Stomach (tissue), 19 donors: ENCODE measurements at places on chromosomes 11 and 22. TPM values are rescaled to one million over a fixed set of nuclear protein-coding genes. Genes with fewer than 3 reads are reported as not detected.

DNA sequence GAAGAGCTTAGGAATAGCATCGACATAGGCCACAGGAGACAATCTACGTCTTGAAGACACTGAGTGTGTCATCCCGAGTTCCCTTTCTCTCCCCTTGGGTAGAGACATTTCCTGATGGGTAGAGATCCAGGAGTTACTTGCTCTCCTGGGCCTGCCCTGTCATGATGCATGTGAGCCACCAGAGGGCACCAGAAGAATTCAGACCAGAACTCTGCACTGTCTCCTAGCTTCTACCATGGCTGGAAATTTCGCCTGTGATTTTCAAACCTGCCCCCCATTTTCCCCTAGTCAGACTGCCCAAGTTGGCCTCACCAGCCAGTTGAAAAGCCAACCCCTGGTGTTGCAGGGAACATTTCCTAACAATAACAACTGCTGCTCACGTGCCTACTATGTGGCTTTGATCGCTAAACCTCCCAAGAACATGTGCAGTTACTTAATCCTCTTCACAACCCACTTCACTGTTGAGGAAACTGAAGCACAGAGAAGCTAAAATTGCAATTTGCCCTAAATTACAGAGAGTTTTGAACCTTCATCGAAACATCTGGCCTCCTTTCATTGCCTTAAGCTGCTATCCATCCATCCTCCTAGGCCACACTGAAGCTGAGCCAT is 47.2 kb downstream of the C11orf58 start:
- peak; percentile 71 for DNase-seq

The BCL2L13 gene
- 26.9 TPM for polyA plus RNA-seq

GRCh38 chr11:26847977-26848376 is 126.1 kb upstream of the SLC5A12 start:
- DNase-seq: no peak

DNA sequence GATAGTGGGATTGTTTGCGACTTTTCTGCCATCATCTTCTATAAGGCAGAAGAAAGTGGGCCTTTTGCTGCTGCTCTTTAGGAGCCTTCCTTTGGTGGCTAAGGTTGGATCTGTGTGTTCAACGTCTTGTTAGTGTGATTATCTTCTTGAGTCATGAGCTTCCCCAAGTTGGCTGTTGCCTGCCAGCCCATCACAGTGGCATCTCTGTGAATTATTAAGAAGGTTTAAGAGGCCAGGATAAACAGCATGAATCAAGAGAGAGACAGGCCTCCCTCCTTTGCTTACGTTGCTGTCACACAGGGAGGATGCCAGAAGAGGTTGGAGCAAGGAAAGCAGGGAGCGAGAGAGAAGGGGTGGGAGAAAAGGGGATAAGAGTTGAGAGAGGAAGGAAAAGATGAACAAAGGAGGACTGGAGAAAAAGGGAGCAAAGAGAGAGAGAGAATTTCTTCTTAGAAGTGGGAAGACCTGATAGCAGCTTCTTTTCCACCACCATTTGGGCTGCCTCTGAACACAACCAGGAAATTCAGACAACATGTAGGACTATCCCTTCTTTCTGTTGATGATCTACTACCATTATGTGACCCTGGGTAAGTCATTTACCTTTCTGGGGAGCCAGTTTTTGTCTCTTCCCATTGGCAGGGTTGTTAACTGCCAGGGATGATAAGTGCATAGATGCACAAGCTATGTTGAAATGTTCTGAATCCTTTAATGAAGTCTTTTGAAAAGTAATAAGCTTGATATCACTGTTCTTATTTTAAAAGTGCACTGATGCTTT is 126.5 kb downstream of the NAV2 start:
- DNase-seq: no peak

DNA sequence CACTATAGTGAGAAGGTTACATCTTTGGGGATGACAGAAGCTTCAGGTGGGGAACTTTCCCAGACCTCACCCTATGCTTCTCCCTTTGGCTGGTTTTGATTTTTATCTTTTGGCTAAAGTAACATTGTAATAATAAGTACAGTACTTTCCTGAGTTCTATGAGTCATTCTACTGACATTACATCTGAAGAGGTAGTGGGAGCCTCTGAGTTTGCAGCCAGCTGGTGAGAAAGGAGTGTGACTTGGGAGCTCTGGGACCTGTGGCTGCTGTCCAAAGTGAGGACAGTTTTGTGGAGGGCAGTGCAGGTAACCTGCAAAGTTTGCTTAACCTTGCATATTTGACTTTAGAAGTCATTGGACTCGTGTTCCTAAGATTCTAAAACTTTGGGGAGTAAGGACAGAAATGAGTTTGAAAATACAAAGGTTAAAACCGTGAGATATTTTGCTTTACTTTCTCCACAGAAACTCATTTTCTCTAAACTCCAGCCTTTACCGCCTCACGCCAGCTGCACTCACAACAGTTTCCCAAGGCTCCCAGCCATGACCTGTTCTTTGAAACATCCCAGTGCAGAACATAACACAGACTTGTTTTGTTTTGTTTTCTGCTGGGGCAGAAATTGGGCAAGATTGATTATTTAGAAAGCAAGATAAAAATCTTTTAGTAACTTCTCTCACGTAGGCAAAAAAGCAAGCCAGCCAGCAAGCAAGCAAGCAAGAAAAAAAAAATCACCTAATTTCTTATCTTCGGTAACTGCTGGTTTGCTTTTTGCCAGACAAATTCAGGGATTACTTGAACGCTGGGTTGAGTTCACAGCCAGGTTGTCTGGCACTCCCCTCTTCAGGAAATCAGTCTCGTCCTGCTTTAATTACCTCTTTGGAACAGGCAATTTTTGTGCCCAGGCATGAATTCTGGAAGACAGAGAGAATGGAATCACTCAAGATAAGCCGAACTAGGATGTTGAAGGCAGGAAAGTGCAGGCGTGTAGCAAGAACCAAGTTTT is 478.3 kb upstream of the ISX start:
- DNase-seq: peak; percentile 7

The CBX6 gene
- polyA plus RNA-seq: 14.6 TPM

The CASP5 gene
- not detected for polyA plus RNA-seq

The MS4A6E gene
- not detected for polyA plus RNA-seq

GRCh38 chr11:43130616-43131015 is 181.2 kb upstream of the API5 start:
- peak; percentile 58 for DNase-seq

The KRTAP5-11 gene
- not detected for polyA plus RNA-seq

The RBM7 gene
- 24.3 TPM for polyA plus RNA-seq

GRCh38 chr11:86511086-86511551 is 136.4 kb downstream of the CCDC81 start:
- no peak for DNase-seq

The NNMT gene
- polyA plus RNA-seq: 197 TPM

The ENTHD1 gene
- not detected for polyA plus RNA-seq

DNA sequence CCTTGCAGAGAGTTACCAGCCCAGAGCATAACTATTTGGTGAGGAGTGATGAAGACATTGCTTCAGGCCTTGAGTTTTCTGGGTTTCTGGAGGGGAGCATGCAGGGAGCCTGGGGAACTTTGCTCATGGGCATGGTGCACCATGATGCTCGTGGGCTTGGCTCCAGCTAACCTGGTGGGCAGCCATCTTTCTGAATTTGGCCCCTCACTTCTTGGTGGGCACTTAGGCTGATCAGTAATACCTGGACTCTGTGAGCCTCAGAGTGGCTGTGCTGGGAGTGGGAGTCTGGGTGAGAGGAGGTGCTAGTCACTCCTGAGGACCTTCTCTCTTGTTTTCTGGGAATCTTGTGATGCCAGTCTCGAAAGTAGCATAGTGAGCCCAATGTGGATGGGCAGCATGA is 30.6 kb downstream of the AMPD3 start:
- DNase-seq: no peak

DNA sequence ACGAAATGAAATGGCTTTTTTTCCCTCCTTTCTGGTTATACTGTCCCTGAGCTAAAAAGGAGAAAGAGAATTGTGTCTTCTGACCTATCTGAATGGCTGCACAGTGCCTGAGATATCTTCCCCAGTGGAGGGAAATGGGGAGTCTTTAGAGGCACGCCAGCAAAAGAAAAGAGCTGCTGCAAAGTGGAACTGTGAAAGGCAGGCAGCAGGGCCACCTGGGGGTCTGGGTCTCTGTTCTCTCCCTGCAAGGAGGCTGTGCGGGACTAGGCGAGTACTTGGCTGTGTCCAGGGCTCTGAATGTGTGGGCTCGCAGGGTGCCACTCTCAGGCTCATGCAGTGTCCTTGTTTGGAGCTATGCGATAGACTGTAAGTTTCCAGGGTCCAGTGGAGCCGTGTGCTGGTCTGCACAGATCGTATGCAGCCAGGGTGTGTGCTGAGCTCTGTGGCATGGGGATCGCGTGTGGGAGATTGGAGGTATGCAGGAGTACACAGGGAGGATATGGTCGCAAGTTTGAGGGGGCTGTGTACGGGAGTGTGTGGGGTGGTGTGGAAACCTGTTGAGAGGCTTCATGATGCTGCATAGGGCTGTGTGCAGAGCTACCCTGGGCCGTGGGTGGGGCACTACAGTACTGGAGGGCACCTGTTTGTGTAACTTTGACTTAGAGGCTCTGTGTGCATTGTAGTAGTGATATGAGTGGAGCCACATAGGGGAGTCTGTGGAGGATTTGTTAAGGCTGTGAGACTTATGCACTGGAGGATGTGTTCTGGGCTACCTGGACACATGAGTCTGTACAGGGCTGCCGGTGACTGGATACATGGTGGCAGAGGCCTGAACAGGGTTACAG is 70.1 kb upstream of the OLFML1 start:
- no peak for DNase-seq

- no peak for DNase-seq
Observed at GRCh38 chr11:130674686-130675308, 226.4 kb downstream of the ADAMTS15 start.

DNA sequence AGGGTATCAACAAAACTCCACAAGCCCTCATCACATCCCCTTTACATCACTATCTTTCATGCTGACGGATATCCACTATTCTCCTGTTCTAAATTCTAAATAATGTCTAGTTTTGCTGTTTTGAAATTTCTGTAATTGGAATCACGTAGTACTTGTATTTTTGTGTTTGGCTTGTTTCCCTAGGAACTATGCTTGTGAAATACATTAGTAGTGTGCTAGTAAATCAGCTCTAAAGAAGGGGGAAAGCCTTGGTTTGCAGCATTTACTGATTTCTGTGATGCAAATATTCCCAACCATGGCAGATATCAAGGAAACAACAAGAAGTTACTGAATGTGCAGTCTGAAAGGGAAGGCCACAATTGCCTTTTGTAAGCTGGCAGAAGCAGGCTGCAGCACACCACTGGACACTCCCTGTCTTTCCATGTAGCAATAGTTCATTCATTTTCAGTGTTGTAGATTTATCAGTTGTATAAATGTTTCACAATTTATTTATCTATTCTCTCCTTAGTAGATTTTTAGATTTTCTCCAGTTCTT is 4.7 kb upstream of the FOLH1 start:
- no peak for DNase-seq

DNA sequence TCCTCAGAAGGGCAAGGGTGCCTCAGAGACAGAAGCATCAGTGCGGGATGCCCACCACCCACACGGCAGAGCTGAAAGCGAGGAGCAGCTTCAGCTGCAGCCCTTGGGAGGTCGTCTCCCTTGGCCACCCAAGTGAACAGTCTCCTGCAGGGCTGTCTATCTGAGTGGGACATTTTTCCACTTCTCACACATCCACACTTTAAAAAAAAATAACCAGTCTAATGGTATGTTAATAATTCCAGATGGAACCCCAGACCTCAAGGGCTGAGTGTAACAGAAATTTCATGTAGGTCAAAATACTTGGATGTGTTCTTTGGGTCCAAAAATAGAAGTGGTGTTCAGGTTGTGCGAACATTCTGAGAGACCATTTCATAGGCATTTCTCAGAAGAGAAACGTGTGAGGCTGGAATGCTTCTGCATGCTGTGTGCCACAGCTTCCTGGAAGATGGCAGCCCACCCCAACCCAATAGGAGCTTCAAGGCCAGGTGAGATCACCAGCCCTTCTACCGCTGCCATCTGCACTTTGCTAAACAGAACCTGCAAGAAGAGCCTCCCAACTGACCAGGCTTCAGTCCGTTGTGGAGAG is 623.2 kb downstream of the OPCML start:
- no peak for DNase-seq

- no peak for DNase-seq
Observed at GRCh38 chr22:20863366-20863765, 4.6 kb downstream of the SNAP29 start.

The HEPHL1 gene
- 0.60 TPM for polyA plus RNA-seq

- DNase-seq: no peak
Observed at GRCh38 chr22:29275167-29275566, 7.1 kb downstream of the EWSR1 start.

The P2RX6 gene
- not detected for polyA plus RNA-seq

GRCh38 chr11:69878927-69879728 is 59.9 kb upstream of the FGF3 start:
- DNase-seq: no peak

DNA sequence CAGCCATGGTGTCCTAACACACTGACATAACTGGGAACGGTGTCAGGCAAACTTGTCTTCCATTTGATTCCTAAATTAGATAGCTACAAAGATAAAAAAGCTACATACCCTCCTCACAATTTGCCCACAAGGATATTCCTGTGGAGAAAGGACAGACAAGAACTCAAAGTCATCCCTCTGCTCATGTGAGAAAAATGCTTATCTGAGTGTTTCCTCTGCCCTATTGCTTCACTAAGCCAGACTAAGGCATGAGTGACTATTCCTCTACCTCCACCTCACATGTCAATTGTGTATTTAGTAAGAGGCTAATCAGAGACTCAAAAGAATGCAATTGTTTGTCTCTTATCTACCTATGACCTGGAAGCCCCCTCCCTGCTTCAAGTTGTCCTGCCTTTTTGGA is 247.7 kb downstream of the DDX10 start:
- DNase-seq: no peak

The TMPRSS4 gene
- polyA plus RNA-seq: 8.1 TPM

DNA sequence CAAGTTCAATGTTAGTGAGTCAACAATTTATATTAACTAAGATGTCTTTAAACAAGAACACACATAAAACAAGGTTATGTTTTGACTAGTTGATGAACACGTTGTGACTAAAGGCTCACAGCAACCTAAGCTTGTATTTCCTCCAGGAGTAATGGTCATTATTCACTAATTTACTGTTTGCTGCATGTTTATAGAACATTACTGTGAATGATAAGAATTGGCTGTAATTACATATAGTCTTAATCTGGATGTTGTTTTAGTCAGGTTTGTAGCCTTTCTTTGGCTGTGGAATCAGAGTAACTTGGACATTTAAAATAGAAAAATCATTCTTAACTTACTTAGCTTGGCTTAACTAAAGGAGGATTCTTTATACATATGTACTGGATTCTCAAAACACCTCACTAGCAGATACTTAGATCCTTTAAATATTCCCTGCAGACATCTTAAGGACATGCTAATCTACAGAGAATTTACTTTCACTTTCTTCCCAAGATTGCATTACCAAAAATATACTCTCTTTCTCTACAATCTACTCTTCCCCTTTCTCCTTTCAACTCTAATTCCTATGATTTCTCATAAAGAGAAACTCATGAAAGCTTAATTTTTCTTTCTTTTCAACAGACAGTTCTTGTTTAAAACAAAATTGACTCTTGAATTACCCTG is 319.7 kb upstream of the CTSC start:
- DNase-seq: no peak

DNA sequence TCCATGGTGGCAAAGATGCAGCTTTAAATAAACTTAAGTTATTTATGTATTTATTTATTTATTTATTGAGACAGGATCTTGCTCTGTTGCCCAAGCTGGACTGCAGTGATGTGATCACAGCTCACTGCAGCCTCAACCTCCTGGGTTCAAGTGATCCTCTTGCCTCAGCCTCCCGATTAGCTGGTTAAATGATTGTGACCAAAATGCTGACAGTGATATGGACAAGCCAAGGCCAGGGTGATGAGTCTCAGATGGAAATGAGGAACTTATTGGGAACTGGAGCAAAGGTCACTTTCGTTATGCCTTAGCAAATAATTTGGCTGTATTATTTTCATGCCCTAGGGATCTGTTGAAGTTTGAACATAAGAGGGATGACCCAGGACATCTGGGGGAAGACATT is 9.3 kb upstream of the LRP5 start:
- DNase-seq: no peak
